Fibroblast of the conjunctiva (primary cell): ENCODE measurements at places on chromosomes 5 and 9.

GRCh38 chr9:25519286-25519685, 159.0 kb downstream of the TUSC1 start:
- no peak for DNase-seq

- no peak for DNase-seq
Observed at GRCh38 chr5:113450929-113451328, 16.1 kb upstream of the TSSK1B start.

- no peak for DNase-seq
Observed at GRCh38 chr9:124795881-124796431, 19.0 kb downstream of the OLFML2A start.

DNA sequence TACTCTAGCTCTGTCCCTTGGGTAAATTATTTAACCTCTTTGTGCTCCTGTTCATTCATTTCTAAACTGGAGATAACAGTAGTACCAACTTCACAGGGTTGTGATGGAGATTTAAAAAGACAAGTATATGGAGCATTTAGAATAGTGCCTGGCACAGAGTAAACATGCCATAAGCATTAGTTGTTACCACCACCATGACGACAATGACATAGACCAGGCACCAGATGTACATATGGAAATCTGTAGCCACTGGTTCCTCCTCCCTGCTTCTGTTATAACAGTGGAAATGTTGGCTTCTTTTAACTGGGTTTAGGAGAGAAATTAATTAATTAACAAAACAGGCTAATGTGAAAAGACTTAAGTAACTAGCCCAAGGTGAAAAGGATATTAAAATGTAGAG, 217.5 kb downstream of the DENND1A start:
- no peak for DNase-seq

GRCh38 chr5:76525956-76526355, 97.2 kb downstream of the F2RL2 start:
- DNase-seq, result no peak

GRCh38 chr5:82523633-82524032, 245.5 kb upstream of the RPS23 start:
- no peak for DNase-seq

DNA sequence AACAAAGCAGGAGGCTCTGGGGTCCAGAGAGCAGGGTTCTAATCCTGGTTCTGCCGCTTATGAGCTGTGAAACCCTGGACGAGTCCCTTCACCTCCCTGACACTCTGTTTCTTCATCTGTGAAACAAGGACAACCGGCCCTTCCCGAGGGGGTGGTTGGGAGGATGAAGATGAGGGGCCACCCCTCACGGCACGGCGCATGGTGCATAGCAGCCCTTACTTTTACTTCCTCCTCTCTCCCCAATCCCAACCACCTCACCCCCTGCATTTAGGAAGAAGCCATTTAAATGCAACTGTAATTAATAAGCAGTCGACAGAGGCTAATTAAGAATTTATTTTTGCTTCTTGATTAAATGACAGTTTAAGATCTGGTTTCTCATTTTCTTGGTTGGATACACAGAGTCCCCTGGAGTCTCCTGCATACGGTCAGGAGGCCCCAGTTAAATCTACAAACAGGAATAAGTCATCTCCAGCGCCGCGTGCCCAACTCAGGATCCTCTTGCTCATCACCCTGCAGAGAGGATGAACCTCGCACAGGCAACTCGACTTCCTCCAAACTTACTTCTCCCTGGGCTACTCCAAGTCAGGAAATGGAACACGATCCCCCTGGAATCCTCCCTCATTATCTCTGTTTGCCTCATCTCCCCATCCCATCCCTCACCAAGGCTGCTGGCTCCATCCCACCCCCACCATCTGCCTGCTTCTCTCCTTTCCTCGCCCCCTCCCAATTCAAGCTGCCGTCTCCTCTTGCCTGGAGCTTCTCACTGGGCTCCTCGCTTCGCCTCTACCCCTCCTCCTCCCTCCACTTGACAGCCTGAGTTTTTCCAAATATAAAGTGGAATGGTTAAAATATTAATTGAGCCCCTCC, 95.9 kb downstream of the HRH2 start:
- DNase-seq, result no peak

GRCh38 chr5:129377504-129377903, 82.6 kb upstream of the ADAMTS19 start:
- no peak for DNase-seq

DNA sequence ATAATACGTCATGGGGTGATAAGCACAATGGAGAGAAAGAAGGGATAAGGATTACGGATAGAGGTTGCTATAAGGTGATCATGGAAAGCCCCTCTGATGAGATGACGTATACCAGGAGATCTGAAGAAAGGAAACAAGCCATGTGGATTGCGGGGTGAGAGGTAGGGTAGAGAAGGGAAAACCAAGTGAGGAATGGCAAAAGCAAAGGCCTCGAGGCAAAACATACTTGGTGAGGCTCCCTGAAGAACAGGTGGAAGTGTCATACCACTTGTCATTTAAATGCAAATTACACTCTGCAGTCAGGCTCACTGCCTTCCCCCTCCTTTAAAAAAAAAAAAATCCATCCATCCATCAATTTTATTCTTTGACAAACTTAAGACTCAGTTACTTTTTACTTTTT, 420.8 kb downstream of the RAB3C start:
- no peak for DNase-seq

DNA sequence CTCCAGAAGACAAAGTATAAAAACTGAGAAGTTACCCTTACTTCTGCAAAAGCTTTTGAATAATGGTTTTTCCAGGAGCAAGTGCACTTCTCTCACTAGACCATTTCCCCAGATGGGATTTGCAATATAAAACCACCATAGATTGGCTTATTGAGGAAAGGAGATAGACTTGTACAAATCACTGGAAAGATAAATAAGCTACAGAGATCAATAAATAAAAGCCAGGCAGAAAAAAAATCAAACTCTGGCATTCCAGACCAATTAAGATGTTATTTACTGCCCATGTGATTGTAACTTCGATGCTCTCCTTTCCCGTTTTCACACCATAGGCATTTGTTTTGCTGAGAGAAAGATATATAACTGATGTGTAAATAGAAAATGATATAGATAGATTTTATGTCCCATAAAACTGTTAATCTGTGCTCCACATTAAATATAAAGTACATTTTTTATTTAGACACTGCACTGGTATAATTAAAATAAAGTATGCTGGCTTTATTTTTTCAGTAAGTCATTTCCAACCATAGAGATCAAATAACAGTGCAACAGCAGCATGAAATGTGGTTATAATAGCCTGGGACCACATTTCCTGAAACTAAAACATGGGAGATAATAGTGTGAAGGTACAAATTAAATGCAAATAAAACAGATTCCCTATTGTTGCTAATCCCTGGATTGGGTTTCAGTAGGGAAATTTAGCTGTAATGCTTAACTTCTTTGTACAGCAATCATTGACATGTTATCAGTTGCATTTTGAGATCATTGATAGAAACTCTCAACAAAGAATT, 177.7 kb downstream of the NR2F1-AS1 start:
- DNase-seq, result no peak

DNA sequence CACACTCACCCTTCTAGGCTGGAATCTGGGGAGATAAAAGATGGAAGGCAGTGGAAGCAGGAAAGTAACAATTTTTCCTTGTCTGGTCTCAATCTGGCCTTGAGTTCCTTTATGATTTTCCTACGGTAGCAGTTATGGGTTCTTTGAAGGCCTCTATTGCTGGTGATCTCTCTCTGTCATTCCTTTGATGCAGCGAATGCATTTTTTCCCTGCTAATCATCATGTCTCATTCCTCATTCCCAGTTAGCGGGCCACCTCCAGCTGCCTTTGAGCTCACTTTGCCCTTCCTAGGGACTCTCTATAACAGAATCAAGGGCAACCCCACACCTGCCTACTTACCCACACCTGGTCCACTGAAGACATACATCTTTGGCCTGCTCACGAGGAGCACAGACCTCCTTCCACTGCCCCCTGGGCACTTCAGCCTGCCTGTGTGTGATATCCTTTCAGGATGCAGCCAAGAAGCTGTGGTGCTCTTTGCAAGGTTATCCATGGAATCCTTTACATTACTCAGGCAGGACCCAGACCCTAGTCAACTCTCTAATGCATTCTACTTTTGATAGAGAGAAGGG, 191.7 kb downstream of the DRD1 start:
- DNase-seq, result no peak

DNA sequence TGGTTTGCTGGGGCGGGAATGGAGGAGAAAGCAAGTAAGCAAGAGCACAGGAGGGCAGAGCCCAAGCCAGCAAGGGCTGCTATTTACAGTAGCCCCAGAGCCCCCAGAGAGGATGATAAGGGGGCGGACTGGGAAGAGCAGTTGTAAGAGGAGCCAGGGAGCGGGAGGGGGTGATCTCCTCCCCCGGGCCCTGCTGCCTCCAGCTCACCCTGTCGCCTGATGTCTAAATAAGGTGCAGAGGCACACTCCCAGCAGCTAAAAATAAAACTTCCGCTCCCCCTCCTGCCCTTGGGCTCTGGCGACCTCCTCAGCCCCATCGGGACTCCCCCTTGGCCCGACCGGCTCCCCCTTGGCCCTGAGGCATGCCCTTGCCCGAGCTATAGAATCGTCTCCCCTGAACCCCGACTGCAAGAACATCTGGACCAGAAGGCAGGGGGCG, 14.4 kb upstream of the CCDC69 start:
- no peak for DNase-seq

GRCh38 chr9:120107138-120107537, 472.8 kb downstream of the CDK5RAP2 start:
- DNase-seq, result no peak

- DNase-seq, result no peak
Observed at GRCh38 chr5:71892641-71893365, 173.7 kb downstream of the CARTPT start.

DNA sequence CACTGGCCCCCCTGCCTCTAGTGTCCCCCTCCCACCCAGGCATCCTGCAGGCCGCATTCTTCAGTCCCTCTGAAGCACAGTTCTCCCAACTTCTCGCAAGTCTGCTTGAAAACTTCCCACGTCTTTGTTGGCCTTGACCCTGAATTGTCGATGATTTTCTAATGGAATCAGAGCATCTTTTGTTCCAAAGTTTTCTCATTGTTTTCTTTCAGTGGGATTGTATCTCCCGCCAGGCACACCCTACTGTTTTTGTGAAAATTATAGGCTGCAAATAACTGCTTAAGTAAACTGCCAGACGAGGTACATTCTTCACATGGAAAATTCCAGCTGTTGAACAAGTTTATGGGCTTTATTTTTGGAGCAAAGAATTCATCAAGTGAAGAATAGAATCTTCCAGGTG, 122.6 kb upstream of the SLC25A48 start:
- no peak for DNase-seq

DNA sequence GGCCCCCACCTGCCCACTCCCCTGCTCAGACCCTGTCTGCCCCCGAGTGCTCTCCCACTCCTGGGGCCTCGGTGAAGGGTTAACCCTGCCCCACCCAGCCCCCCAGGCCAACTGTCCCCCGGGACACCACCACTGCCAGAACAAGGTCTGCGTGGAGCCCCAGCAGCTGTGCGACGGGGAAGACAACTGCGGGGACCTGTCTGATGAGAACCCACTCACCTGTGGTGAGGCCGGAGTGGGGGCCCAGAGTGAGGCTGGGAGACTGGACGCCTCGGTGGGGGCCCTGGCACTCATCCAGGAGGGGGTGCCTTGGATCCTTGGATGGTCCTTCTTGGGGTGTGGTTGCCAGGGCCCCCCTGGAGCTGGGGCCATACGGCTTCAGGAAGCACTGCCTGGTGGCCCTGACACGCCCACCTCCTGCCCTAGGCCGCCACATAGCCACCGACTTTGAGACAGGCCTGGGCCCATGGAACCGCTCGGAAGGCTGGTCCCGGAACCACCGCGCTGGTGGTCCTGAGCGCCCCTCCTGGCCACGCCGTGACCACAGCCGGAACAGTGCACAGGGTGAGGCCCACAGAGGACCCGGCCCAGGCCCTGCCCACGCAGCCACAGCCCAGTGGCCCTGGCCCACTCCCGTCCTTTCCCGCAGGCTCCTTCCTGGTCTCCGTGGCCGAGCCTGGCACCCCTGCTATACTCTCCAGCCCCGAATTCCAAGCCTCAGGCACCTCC, 2.1 kb downstream of the MAMDC4 start:
- no peak for DNase-seq

- DNase-seq, result no peak
Observed at GRCh38 chr5:132011622-132012343, at the start of gene ACSL6. Gene ACSL6, minus strand, starts transcription at chr5:132011658. Its CDS starts 105 bp downstream, at chr5:132011553.

GRCh38 chr5:141657937-141658545, 6.8 kb upstream of the FCHSD1 start:
- DNase-seq, result peak; percentile 63

DNA sequence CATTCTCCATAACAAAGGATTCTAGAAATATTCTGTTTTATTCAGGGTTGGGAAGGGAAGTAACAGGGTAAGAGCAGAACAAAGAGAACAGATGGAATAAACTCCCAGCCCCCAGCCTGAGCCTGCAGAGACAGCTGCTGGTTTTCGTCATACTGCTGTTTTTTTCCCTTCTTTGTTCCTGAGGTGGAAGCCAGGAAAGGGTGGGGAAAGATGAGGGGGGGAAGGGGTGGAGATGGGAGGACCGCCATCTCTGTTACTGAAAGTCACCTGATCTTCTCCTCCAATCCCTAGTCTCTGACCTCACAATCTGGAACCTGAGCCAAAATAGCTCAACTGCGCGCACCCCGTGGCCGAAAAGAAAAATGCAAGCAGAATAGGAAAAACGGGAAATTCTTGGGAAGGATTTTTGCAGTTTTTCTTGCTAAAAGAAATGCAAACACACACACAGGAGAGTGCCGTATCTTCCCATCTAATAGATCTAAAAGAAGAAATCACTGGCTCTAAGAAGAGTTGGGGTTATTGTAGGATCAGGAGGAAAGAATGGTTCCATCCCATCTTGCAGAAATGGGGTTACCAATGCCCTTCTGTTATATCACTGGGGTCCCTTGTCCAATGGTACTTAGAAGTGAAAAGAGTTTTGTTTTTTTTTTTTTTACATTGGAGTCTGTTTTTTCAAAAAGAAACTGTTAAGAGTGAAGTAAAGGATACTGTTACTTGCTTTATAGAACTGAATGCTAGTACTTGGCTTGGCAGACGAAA, 57.9 kb downstream of the DIAPH1 start:
- DNase-seq, result peak; percentile 97

DNA sequence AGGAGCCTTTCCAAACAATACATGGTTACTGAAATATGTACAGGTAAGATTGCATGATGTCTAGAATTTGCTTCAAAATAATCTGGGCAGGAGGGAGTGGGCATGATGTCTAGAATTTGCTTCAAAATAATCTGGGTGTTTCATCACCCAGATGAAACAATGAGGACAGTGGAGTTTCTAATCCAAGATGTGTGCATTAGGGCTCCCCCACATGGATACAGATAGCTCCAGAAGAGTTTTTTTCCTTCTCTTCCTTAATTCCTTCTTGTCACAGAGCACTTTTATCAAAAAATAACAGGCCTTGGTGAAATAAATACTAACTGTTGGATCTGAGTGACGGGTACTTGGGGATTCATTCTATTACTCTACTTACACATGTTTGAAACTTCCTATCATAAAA, 14.9 kb downstream of the ATOX1 start:
- DNase-seq, result no peak

- no peak for DNase-seq
Observed at GRCh38 chr9:135858491-135859185, 48.7 kb downstream of the CAMSAP1 start.

DNA sequence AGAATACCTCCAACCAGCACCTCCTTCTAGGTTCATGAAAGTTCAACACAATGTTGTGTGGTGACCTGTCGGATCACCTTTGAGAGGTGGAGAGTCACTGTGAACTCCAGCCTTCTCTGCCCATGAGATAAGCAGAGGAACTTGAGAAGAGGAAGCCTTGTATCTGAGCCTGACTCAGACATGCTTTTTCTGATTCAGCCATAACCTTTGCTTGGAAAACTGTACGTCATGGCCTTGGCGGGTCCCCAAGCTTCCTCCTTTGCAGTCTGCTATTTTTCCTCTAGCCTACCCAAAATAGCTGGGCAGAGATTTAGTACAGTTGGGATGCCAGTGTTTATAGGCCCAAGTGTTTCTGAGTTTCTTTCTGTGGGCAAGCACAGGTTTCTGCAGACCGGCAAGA, 274.7 kb downstream of the CETN3 start:
- no peak for DNase-seq
